ENCODE measurements at places on chromosomes 7 and 10.
A peak's percentile ranks its signal among the peaks of the same experiment; 100 is the strongest.

DNA sequence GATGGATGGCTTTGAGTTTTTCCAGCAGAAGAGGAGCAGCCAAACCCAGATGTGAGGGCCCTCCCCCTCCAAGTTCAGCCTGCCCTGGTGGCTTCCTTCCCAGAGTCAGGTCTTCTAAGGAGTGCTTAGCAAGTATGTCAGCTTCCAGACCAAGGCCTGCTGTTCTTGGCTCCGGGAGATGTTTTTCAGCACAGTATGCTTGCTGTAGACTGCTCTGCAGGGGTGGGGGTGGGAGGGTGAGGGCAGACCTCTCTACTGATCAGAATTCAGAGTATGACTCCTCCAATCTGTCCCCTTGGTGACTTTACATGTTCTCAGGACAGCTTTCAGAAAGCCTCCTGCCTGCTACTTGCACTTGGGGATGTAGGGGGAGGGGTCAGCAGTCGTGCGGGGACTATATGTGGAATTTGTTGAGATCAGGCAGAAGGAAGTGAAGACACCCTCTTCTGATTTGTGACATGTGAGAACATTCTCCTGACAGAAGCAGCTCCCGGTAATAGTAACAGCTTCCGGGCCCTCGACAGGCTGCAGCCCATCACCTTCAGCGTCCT lies 516.4 kb upstream of the ZMIZ1 start:
- DNase-seq: peak; percentile 84

- DNase-seq: no peak
Observed at GRCh38 chr7:87359366-87359765, 13.9 kb downstream of the CROT start.

DNA sequence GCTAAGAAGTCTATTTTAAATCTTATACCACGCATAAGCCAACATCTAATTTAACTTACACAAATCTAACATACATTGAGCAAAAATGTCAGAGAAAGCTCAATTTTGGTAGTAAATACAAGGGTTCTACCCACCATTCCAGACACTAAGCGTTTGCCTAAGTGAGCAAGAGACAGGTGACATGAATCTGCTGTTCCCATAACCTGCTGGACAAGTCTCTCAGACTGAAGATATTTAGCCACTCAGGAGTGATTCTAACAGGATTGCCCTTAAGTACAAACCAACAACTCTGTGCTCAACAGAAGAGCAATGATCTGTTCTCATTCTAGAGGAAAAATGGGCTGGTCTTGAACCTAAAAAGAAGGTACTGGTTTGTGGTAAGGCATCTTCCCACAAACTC lies 18.8 kb downstream of the EZH2 start:
- DNase-seq: no peak

- DNase-seq: no peak
Observed at GRCh38 chr10:99781734-99782429, 558 bp upstream of the ABCC2 start.

- DNase-seq: no peak
Observed at GRCh38 chr7:86301301-86301700, 342.4 kb upstream of the GRM3 start.

DNA sequence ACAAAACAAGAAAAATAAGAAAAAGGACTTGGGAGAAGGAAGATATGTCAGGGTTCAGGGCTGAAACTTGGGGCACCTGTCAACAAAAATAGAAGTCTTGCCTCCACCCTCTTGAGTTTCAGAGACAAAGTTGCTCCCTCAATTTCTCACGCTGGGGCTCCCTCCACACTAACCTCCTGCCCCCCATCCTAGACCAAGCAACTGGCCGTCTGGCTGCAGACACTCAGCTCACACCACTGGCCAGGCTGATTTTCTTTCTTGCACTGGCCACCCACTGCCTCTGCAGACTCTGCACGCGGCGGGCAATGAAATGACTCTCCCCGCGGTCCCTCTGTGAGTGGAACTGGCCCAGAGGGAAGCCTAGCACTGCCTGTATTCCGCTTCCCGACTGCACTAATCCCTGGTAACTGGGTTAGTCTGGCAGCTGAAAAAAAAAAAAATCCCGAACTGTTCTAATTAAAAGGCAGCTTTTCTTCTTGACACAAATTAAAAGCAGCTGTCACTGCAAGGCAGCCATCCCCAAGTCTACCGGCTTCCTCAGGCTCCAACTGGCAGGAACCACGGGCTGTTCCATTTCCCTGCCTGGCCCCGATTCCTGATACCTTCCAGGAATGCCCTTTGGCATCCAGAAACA lies 83.5 kb downstream of the SPDYE5 start:
- DNase-seq: no peak

DNA sequence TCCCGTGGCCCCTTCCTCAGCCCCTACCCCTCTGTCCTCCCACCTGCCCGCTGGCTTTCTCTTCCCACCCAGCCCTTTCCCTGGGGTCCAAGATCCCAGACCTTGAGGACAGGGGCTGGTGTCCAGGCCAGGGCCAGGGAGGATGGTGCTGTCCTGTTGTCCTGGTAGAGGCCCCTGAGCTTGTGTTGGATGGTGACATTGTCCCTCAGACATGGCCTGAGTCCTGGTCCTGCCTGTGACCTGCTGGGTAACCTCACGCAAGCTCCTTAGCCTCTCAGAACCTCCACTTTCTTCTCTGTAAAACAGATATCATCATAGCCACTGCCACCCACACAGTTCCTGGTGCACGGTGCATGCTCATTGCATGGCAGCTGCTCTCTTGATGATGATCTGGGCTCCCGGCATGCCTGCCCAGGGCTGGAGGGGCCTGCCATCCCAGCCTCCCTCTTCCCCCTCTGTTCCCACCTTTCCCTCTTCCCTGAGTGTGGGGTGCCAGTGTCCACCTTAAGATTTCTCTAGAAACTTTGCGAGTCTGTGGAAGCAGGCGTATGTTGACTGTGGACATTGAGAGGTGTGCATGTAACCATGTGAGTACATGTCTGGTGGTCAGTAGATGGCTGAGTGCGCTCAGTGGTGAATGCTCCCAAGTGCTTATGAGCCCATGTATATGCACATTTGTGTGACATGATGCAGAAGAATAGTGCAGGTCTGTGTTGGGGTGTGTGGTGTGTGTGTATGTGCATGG lies 60.4 kb downstream of the NEURL1 start:
- no peak for DNase-seq

DNA sequence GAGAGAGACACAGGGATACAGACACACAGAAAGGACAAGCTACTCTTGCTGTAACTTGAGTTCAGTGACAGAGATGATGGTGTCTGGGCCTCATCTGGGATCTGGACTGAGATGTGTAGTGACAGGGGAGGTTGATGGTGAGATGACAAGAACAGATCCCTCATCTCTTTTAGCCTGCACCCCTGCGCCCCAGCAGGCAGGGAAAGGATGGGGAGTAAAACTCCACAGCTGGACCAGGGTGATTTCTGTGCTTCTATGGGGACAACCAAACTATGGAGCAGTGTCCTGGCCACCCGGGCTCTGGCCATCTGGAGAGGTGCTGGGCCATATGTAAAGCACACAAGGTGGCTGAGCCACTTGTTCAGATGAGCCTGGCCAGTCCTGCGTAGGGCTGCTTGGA lies 4.5 kb upstream of the LRRC18 start:
- DNase-seq: peak; percentile 29

DNA sequence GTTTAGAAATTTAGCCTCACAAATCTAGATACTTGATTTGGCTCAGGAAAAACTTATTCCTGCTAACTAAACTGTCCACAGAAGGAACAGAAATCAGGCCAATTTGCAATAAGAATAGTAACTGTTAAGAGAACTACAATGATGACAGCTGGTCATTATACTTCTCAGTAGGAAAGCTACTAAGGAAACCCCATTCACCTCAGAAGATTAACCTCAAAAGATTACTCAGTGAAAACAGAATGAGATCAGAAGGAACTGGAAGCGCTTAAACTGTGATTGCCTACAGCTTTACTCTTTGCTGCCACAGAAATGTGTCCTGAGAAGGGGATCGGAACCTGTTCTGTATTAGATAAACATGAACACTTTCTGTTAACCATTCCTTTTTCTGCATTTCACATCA lies 24.3 kb upstream of the DNAJB12 start:
- DNase-seq: no peak

DNA sequence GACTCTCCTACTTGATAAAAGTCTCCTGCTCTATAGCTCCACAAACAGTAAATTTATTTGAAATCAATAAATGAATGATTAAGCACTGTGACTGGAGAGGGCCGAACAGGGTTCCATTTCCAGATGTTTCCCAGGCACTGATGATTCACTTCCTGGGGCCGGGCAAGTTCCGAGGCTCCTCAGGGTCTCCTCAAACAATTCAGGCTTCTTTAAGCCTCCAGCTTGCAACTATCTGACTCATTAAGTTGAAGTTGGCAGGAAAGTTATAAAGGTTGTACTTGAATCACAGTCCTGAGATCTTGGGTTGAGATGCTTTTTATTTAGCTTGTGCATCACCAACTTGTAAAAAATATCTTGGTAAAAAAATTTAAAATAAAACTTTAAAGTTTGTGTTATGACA lies 612.9 kb downstream of the DNAJB6 start:
- DNase-seq: no peak

- no peak for DNase-seq
Observed at GRCh38 chr7:50068026-50068425, 25.0 kb downstream of the ZPBP start.

GRCh38 chr10:10499839-10500238 lies 517.8 kb upstream of the CELF2 start:
- DNase-seq: no peak

DNA sequence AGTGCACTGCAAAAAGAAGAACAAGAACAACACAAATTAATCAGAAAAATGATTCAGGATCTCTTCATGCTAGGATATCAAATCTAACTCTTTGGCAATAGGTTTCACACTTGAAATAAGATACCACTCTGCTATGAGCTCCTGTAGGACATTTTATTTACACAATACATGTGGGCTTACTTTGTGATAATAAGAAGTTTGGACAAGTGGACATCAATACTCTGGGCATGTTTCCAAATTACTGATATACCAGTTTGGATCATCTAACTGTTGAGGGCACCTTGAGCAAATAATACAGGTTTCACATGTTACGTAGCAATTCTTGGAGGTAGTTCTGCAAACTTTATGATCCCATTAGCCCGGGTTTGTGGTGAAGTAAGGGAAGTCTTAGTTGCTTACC lies 59.8 kb downstream of the CPVL start:
- no peak for DNase-seq

DNA sequence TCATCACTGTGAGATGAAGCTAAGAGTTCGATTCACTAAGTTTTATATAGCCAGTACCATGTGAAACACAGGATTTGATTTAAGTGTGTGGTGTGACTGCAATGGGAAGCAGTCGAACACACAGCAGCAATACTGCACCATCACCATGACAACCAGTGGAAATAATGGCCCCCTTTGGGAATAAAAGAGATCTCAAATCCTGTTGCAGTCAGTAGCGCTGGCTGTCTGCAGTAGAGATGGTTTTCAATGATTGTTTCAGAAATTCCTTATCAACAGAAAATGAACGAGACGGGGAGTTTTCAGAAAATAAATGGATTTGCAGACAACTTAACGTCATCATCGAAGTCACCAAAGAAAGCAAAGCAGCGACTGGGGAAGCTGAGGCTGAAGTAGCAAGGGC lies 91.0 kb downstream of the PTPRE start:
- DNase-seq: no peak

- no peak for DNase-seq
Observed at GRCh38 chr7:54153462-54153861, 388.7 kb upstream of the VSTM2A start.

DNA sequence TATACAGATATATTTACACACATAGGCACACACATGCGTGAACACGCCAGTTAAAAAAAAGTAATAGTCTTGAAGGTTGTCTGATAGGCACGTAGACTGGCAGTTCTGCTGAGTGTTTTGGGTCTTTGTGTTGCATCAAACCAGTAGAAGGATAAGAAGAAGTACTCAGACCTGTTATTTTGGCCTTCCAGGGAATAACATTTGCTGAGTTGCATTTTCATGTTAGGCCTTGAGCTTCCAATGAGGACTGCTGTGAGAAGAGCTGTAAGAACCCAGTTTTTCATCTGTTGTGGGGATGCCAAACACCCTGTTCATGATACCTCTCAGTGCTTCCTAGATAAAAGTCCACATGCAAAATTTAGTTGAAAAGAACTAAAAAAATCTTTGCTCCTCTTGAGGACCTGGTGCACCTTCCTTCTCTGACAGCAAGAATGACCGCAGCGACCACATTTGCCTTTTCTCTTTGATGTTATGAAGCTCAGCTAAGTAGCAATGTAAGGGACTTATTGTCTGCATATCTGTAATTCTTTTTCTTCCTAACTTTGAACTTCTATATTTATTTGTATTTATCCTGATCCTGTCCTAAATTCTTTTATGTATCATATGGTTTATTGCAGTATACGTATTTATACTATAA lies 27.2 kb downstream of the HIPK2 start:
- no peak for DNase-seq

DNA sequence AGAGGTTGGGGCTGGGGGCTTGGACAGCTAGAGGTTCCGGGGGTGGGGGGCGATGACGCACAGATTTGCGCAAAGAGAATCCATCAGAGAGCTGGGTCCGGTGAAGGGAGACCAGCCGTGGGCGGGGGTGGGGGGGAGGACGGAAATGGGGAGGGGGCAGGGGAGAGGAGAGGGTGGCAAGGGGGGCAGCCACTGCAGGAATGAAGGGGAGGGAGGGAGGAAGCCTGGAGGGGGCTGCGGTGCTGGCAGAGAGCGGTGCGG lies 1.2 kb upstream of the VGF start:
- DNase-seq: no peak

DNA sequence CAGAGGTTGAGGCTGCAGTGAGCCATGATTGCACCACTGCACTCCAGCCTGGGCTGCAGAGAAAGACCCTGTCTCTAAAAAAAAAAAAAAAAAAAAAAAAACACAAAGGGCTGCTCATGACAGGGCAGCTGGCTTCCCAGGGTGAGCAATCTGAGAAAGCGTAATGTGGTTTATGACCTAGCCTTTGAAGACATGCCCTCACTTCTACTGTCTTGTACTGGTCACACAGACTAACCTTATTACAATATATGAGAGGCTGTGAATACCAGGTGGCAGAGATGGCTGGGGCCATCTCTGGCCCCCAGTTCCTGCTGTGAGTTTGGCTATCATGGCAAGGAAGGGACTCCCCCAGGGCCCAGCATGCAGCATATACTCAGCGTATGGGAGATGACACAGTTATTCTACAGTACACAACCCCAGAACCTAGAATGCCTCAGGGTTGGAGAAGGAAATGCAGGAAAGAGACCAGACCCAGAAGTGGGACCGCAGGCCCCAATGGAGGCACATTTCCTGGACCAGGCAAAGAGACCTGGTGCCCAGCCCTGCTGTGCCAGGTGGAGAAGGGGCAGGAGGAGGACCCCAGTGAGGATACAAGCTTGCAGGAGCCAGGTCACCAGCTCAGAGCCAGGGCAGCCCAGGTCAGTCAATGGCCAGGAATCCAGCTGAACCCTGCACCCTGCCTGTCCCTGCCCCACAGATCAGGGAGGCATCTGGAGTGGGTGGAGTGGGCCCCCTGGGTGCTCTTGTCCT lies 26.3 kb downstream of the NPTX2 start:
- peak; percentile 51 for DNase-seq

- no peak for DNase-seq
Observed at GRCh38 chr7:64992971-64993370, 2.1 kb upstream of the ZNF117 start.

- DNase-seq: no peak
Observed at GRCh38 chr10:4070921-4071660, 286.1 kb upstream of the KLF6 start.
